Anterior cingulate cortex (tissue), 58 donors: ENCODE measurements at places on chromosomes 13 and 19.

GRCh38 chr13:81224209-81224833 is 883.4 kb upstream of the SPRY2 start:
- no peak for DNase-seq

DNA sequence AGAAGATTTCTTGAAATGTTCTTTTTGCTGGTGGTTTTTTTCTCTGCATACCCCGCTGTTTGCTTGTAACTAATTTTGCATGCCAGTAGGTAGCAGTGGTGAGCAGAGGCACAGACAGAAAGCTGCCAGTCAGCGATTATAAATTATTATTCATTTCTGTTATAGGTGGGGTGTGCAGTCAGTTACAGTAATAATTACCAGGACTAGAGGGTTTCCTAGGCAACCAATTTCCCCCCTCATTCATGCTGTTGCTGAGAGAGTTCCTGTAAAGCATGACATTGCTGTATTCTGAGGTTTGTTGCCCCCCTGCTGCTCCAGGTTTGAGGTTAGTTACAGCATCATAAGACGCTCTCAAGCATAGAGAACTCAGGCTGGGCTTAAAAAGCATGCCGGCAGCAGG is 104.5 kb downstream of the URI1 start:
- DNase-seq: no peak

DNA sequence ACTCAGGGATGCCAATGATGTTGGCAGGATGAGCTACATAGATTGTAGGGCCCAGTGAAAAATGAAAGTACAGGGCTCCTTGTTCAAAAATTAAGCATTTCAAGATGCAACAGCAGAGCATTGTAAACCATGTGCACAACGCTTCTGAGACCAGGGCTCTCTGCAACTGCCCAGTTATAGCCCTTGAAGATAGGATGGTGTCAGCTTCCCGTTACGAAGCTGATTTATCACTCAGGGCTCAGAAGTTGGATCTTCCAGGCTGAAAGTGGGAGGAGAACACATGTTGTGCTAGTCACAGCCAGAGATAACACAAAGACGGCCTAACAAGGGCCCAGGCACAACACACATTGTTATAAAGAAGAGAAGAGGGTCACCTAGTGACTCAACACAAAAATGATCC is 466.7 kb downstream of the TUBA3C start:
- DNase-seq: no peak

- DNase-seq: no peak
These were observed 139.9 kb upstream of the RFC3 start for GRCh38 chr13:33678084-33678483.
